Spleen (tissue), 13 donors: ENCODE measurements at places on chromosomes 5 and 9.

GRCh38 chr9:133008824-133009223, 22.0 kb upstream of the GTF3C5 start:
- H3K4me1 ChIP-seq: peaks cover 19% of the 10 kb centered on the region
- H3K4me3 ChIP-seq: no peak overlapping the region
- no peak for DNase-seq
- no peak overlapping the region for H3K27ac ChIP-seq
- H3K36me3 ChIP-seq: no peaks in the 10 kb centered on the region

DNA sequence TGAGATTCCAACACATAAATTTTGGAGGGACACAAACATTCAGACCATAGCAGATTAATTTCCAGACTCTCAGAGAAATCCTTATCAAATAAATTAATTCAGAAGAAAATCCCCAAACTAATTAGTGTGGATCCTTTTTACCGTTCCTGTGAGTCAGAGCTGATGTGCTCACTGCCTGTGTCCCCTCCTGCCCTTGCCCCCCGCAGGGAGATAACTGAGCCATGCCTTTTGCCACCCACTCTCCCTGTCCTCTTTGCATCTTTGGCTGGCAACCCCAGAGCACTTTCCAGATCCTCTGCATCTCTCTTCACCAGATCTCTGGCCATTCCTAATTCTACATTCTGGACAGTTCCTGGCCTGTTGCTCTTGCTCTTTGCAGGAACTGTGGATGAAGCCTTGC, 135.4 kb upstream of the MAP1B start:
- H3K4me1 ChIP-seq: no peaks in the 10 kb centered on the region
- H3K36me3 ChIP-seq: no peaks in the 10 kb centered on the region
- no peak overlapping the region for H3K27ac ChIP-seq
- H3K4me3 ChIP-seq: no peak overlapping the region
- DNase-seq: no peak
- no peaks in the 10 kb centered on the region for H3K27me3 ChIP-seq

GRCh38 chr5:95922798-95923197, 38.9 kb downstream of the ELL2 start:
- peaks cover 80% of the 10 kb centered on the region for H3K4me1 ChIP-seq
- no peaks in the 10 kb centered on the region for H3K36me3 ChIP-seq
- H3K27ac ChIP-seq: no peak overlapping the region
- H3K27me3 ChIP-seq: no peaks in the 10 kb centered on the region

DNA sequence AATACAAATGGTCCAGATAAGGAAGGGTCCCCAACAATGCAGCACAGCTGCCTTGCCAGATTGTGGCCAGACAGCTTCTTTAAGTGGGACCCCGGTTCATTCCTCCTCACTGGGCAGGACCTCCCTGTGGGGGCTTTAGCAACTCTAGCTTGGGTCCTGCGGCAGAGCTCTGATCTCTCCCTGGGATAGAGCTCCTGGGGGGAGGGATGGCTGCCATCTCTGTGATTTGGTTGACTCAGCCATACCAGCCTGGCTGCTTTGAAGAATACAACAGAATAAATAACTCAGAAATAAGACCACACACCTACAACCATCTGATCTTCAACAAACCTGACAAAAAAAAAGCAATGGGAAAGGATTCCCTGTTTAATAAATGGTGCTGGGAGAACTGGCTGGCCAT, 22.7 kb upstream of the ROR2 start:
- H3K27me3 ChIP-seq: peaks cover 4% of the 10 kb centered on the region
- H3K4me1 ChIP-seq: no peaks in the 10 kb centered on the region
- H3K4me3 ChIP-seq: no peak overlapping the region
- DNase-seq: no peak
- H3K36me3 ChIP-seq: no peaks in the 10 kb centered on the region

DNA sequence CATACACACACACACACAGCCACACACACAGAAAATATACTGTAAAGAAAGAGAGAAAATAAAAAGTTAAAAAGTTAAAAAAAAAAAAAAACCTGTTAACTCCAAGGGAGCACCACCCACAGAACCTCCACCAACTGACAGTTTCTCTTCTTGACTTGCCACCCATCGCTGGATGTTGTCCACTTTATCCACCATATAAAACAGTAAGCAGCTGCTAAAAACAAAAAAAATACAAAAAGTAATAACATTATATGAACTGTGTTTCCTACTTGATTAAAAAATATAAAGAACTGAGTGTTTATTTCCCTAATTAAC, 1.2 kb downstream of the PURA start:
- peaks cover 90% of the 10 kb centered on the region for H3K4me1 ChIP-seq
- H3K27ac ChIP-seq: peak overlapping the region; percentile 92
- H3K4me3 ChIP-seq: no peak overlapping the region

DNA sequence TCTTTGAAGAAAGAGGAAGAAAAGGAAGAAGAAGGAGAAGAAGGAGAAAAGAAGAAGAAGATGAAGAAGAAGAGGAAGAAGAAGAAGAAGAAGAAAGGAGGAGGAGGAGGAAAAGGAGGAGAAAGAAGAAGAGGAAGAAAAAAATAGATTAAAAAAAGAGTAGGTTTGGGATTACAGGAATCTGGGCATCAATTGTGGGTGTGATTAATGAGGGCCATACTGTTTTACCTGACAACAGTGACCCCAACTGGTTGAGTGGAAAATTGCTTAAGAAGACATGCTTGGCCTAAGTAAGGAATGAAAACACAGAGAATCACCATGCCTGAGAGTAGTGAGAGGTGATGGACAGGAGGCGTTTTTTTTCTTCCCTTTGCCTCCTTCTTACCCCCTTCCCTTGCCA, 114.6 kb downstream of the FAM170A start:
- DNase-seq: no peak
- H3K36me3 ChIP-seq: no peaks in the 10 kb centered on the region
- H3K27ac ChIP-seq: no peak overlapping the region
- H3K27me3 ChIP-seq: no peaks in the 10 kb centered on the region
- H3K4me1 ChIP-seq: no peaks in the 10 kb centered on the region

DNA sequence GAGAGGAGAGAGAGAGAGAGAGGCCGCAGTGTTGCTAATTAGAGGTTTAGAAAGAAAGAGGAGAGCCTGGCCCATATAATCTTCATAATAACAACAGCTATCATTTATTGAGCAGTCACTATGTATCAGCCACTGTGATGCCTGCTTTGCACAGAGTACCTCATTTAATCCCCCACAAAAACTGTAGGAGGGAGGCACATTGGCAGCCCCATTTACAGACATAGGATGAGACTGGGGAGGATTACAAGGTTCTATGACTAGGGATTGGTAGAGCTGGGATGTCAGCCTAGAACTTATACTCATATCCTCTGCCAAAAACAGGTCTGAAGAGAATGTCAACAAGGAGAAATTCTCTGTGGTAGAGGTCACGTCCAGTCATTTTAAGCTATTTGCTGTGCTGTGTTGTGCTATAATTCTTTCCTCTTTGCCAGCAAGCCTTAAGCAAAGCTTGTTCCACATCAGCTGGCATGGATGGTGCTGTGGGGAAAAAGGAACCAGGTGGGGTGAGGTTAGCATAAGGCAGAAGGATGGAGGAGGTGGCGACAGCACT, 6.7 kb upstream of the GCNT4 start:
- H3K27me3 ChIP-seq: peaks cover 16% of the 10 kb centered on the region
- peak overlapping the region; percentile 55 for H3K27ac ChIP-seq
- DNase-seq: no peak
- H3K4me3 ChIP-seq: no peak overlapping the region

DNA sequence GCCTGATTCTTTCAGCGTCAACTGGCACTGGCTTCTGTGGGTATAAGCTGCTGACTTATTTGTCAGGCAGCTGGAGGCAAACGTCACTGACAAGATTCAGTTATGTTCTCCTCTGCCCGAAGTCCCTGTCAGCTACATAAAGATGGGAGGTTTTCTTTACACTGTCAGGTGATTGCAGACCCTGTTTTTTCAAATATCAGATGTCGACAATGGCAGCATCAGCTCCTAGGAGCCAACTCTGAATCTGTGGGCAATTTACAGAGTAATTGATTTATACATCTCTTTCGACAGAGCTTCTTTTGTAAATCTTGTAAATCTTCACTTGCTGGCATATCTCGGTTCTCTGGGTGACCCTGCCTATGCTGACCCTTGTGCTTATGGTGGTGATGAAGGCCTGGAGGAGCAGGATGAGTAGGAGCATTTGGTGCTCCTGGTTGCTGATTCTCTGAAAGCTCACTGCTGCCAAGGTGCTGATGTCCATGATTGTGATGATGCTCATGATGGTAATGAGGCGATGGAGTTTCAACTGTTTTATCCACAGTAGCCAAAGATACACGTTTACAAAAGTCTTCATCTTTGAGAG, 10.9 kb downstream of the SELENOP start:
- no peak overlapping the region for H3K4me3 ChIP-seq
- H3K27me3 ChIP-seq: no peaks in the 10 kb centered on the region
- no peak for DNase-seq
- peaks cover under 1% of the 10 kb centered on the region for H3K4me1 ChIP-seq

DNA sequence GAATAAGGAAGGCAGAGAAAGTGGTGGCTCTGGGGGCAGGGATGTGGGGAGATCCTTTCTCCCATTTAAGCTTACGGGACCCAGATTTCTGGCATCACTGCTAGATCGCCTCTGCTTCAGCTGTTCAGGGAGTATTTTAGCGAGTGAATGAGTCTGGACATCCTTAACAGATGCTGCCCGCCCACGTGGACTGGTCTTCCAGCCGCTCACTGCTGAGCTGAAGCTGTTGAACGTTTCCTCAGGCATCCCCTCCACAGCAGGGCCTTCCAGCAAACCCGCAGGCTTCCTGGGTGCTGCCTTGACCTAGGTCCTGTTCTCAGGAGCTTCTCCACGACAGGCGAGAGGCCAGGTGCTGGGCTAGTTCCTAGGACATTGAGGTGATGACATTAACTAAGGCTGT, 144.4 kb upstream of the EFNA5 start:
- no peak overlapping the region for H3K27ac ChIP-seq
- no peaks in the 10 kb centered on the region for H3K27me3 ChIP-seq
- no peak for DNase-seq
- no peaks in the 10 kb centered on the region for H3K36me3 ChIP-seq
- no peaks in the 10 kb centered on the region for H3K4me1 ChIP-seq

- no peak overlapping the region for H3K4me3 ChIP-seq
- peak overlapping the region; percentile 68 for H3K27ac ChIP-seq
- no peak for DNase-seq
- peaks cover 23% of the 10 kb centered on the region for H3K4me1 ChIP-seq
Measured at GRCh38 chr9:136522314-136523237, 23.3 kb downstream of the NOTCH1 start.

- no peaks in the 10 kb centered on the region for H3K36me3 ChIP-seq
- no peaks in the 10 kb centered on the region for H3K27me3 ChIP-seq
- no peak for DNase-seq
- no peak overlapping the region for H3K27ac ChIP-seq
- H3K4me3 ChIP-seq: no peak overlapping the region
Measured at GRCh38 chr9:88544245-88544644, 9.3 kb downstream of the NXNL2 start.

- no peak for DNase-seq
- H3K27ac ChIP-seq: no peak overlapping the region
- H3K4me3 ChIP-seq: no peak overlapping the region
- no peaks in the 10 kb centered on the region for H3K36me3 ChIP-seq
Measured at GRCh38 chr5:84378961-84379360, 5.7 kb downstream of the EDIL3 start.

- H3K4me3 ChIP-seq: no peak overlapping the region
- no peaks in the 10 kb centered on the region for H3K4me1 ChIP-seq
- no peak for DNase-seq
- H3K27ac ChIP-seq: no peak overlapping the region
Measured at GRCh38 chr9:757246-757881, 84.1 kb upstream of the DMRT1 start.

DNA sequence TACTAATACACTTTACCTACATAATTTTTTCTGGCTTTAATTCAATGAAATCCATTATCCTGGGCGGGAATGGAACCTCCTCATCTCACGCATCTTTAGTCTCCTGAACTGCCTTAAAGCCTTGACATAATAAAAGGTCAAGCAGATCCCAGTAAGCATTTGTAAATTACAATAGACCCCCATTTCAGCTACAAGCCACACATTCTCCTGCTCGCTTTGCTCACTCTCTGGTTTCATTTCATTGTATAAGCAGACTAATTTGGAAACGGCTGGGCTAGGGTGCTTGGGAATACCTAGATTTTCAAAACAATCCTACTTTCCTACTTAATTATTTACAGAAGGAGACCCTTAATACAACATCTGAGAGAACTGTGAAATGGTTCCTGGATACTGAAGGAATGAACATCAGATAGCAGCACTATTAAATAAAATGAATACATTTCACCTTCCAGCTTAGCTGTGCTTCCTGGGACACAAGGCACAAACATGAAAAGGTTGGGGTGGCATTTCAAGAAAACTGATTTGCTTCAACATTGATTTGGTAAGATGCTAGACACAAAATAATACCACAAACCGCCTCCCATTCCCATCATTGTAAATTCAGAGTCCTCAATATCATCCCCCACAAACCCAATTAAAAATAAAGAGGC, 1.5 kb downstream of the JAKMIP2 start:
- H3K4me1 ChIP-seq: peaks cover 7% of the 10 kb centered on the region
- H3K4me3 ChIP-seq: no peak overlapping the region
- no peak overlapping the region for H3K27ac ChIP-seq
- no peaks in the 10 kb centered on the region for H3K27me3 ChIP-seq
- no peaks in the 10 kb centered on the region for H3K36me3 ChIP-seq
- no peak for DNase-seq

DNA sequence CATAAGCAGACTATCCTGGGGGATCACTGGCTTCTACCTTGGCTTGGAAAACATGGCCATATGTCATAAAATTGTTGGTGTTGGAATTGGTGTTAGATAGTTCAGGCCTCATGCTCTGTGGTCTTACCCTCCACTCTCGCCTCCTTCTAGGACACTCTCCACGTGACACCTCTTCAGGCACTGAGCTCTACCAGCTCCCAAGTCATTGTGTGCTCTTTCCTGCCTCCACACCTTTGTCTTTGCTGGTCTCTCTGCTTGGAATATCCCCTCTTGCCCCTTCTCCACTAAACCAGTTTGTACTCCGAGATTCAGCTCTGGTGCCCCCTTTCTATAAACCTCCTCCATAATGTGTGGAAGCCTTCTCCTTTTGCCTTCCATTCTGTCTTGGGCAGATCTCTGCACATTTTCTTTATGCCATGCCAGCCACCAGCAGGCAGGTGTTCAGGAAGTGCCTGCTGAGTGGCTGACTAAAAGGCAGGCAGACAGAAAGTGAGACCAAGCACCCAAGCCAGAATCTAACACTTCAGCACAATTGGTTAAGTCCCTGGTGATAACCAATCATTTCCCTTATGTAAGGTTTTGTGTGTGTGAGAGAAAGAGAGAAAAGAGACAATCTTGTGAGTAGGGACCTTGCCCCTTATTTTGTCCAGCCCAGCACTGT, 37.7 kb downstream of the SAR1B start:
- H3K36me3 ChIP-seq: no peaks in the 10 kb centered on the region
- no peaks in the 10 kb centered on the region for H3K4me1 ChIP-seq
- H3K4me3 ChIP-seq: no peak overlapping the region
- H3K27ac ChIP-seq: no peak overlapping the region
- no peak for DNase-seq

DNA sequence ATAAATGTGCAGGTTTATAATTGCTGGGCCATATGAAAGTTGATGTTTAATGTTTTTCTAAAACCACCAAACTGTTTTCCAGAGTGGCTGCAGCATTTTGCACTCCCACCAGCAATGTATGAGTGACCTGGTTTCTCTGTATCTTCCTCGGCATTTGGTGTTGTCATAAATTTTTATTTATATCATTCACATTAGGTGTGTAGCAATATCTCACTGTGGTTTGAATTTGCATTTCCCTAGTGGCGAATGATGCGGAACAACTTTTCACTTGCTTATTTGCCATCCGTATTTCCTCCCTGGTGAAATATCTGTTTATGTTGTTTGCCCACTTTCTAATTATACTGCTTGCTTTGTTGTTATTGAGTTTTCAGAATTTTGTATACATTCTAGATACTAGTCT, 295.7 kb upstream of the TUT7 start:
- H3K4me3 ChIP-seq: no peak overlapping the region
- DNase-seq: no peak
- no peaks in the 10 kb centered on the region for H3K4me1 ChIP-seq
- no peak overlapping the region for H3K27ac ChIP-seq
- H3K36me3 ChIP-seq: no peaks in the 10 kb centered on the region
